ENCODE measurements at places on chromosomes 5 and 9. TPM values are rescaled to one million over a fixed set of nuclear protein-coding genes. Genes with fewer than 3 reads are reported as not detected.

DNA sequence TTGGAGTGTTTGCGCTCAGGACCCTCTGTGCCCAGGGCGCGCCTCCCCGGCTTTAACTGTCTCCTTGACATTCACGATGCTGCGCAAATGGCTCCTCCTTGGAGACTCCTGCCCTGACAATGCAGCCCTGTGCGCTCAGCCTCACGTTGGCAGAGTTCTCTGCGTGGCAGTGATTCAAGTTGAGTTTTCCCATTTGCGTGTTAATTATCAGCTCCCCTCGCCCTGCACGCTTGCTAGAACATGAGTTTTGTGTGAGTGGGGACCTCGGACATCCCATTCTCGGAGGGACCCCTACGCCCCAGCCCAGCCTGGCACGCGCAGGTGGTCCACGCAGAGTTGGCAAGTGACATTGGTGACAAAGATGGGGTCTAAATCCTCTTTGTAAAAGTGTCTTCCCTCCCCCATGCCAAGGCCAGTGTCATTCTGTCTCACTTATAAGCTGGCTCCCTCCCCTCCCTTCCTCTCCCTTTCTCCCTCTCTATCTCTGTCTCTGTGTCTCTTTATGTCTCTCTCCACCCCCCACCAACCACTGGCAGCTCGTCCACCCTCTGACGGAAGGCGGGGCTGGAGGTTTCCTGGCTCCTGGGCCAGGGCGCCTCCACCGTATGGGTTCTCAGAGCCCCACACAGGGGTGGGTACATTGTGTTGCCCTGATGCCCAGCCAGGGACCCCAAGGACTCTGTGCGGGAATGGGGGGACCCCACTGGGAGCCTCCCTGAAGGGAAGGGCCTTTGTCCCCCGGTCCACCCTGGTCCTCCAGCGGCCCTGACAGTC, 169.3 kb downstream of the OLFM1 start:
- ATAC-seq, result no peak

DNA sequence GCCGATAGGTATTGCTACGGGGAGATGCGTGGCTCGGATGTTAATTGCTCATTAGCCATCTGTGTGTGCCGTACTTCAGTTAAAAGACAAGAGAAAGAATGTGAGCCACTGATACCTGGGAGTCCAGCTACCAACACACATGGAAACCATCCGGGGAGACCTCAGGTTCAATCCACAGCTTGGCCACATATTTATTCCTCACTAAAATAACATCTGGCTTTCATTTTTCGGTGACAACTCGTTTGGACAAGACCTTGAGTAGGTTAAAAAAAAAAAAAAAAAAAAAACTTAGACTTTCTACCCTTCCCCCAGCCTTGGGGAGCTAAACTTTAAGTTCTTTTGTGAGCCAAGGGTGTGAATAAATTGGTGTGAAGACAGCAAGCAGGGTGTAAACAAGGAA, 84.1 kb downstream of the SLIT3 start:
- ATAC-seq, result no peak

SERF1A gene
- total RNA-seq, result 12.7 TPM

GRCh38 chr9:125258160-125258785, 3.4 kb upstream of the GAPVD1 start:
- ATAC-seq, result no peak

DNA sequence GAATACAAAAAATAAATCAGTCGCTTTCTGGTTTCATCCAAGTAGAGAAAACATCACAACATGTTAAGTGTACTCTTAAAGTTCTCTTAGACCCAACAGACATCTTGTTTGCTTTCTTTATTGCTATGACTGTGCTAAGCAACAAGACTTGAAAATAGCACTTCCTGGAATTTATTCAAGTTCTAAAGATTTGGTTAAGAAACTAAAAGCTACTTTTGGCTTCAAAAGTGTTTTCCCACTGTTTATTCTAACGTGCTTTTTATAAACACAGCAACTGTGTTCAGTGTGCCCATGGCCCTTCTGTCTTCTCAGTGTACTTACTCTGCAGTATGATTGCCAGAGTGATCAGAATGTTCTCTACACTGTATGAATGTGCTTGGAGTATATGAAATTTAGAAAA, 109.8 kb downstream of the GIN1 start:
- no peak for ATAC-seq

GRCh38 chr5:54518146-54518817, 723 bp downstream of the SNX18 start:
- peak; percentile 57 for ATAC-seq

BAAT gene
- total RNA-seq, result not detected

GRCh38 chr5:149421372-149421685, 42.2 kb upstream of the IL17B start:
- no peak for ATAC-seq

ECSCR gene
- total RNA-seq, result 7.6 TPM

GRCh38 chr9:33472171-33472880, 1.4 kb downstream of the NOL6 start:
- no peak for ATAC-seq

SPAG8 gene
- 1.0 TPM for total RNA-seq
